Fibroblast of mammary gland (primary cell): ENCODE measurements at places on chromosomes 2 and 18.
A peak's percentile ranks its signal among the peaks of the same experiment; 100 is the strongest.

- peak; percentile 9 for DNase-seq
These were observed 113.7 kb downstream of the TTC27 start for GRCh38 chr2:32741575-32741974.

- no peak for DNase-seq
These were observed 41.5 kb upstream of the APCDD1 start for GRCh38 chr18:10412933-10413332.

DNA sequence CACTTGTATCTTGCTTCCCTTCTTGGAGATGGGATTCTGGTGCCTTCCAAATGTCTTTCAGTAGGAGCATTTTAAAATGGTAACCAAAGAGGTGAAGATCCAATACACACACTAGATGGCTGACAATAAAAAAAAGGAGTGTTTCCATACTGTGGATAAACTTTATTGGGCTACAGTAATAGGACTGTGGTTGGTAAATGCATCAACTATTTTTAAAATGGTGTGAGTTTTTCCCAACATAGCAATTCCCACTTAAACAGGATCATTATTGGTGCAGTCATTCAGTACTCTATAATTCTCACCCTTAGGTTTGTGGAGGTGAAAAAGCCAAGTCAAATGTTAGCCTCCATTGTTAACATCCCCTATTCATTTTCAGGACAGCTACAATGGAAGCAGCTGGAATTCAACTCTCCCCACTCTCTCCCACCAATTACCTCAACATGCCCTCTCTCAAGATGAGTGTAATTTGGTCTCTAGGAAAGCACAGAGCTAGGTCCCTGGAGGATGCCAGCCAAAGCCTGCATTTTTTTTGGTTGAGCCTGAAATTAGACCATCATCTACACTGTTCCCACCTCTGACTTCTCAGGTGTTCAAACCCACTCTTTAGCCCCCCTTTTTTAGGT, 273.3 kb downstream of the TCF4 start:
- no peak for DNase-seq

DNA sequence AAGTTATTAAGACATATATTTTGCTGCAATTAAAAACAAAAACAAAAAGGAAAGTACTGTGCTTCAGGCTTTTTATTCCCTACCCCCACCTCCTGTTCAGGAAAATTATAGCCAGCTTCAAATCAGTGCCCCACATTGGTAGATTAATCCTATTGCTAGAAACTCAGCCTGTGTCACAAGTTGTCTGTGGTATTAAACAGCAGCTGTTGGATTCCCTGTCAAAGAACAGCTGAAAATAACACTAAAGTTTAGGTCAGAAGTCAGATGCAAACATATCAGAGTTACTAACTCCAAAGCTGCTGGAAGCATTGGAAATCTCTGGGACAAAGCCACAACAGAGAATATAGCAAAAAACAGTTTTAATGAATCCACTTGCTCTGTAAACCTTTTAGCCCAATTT, 818 bp upstream of the CCDC141 start:
- DNase-seq: no peak

DNA sequence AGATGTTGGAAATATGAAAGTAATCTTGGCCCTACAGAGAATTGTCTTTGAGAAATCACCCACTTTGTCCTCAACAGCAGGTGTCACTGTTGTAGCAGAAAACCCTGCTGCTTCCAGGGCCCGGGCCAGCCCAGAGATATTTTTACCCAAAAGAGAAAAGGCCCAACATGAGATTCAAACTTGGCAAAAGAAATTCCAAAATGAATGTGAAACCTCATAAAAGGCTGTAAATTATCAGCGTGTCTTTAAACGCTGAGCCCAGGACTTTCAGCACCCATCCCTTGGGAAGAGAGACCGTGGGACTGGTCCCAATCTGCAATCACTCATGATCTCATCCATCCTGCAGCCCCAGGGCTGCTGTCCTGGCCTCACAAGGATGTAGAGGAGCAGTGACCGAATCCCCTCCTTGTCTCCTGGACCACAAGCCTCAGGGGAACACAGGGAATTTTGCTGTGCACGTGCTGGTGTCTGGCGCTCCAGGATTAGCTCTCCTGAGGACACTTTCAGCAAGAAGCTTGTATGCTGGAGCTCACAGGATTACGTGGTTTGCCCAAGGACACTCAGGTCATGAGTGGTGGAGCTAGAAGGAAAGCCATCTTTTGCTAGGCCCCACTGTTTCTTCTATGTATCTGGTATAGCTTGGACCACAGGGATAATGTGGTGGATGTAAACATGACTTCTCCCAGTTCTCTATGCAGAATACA, 202.1 kb downstream of the RNF144A start:
- DNase-seq: peak; percentile 17

GRCh38 chr2:130963849-130964793, 127.4 kb downstream of the ARHGEF4 start:
- DNase-seq: no peak

DNA sequence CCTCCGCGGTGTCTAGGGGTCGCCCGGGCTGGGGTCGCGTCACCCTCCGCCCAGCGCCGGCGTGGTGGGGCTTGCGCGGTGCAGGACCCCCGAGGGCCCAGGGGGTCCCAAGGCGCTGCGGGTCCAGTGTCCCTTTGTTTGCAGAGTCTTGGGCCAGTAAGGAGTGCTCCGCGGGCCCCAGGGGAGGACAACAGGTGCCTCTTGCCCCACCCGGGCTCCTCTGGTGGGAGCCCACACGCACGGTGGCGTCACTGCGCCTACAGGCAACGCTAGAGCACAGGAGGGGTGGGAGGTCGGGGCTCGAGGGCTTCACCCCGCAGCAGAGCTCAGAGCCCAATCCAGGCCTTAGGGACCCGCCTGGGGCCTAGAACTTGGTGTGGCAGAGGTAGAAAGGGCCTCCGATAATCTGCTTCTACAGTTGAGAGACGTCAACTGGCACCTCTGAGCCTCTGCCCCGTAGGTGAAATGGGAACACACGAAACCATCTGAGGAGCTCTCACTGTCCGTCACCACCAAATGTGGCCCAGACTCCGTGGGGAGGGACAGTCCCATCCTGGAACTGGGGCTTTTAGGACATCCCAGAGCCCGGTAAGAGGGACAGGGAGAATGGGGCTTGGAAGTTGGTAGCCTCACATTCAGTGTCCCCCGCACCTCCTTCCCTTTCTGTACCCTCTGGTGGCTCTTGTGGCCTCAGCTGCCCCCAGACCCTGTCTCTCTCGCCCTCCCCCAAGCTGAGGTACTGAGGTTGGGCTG, 1.4 kb downstream of the ARID5A start:
- DNase-seq: no peak

DNA sequence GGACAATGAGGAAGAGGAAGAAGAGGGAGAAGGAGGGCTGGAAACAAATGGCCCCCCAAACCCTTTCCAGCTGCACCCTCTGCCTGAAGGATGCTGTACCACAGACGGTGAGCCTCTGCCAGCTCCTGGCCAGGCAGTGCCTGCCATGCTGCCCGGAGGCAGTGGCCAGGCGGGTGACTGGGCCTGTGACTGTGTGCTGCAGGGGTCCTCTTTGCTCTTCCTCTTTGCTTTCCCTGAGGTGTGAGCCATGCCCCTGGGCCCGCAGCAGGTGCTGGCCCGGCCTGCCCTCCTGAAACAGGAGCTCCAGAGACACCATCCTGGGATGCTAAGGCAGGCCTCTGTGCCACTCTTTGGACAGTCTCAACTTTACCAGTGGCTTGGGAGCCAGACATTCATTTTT, 28.6 kb downstream of the GREB1 start:
- no peak for DNase-seq

DNA sequence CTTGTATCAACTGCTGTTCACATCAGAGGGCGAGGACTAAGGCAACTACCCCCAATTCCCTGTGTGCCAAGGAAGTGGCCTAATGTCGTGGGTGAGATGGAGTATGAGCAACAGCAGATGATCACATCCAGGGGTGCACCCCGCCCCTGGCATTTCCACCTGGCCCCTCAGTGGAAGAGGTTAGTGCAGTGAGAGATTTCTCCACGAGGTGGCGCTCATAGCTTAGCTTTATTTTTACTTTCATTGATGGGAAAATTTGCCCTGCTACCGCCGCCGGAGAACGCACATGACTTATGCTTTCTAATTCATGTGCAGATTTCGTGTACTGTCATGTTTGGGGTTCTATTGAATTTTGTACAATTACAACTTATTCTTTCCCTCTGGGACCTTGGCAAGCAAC, 470.6 kb upstream of the MEX3C start:
- DNase-seq: peak; percentile 43

- peak; percentile 16 for DNase-seq
These were observed 1477.6 kb upstream of the NXPH2 start for GRCh38 chr2:140257692-140258300.

GRCh38 chr18:25817546-25818237, 272.7 kb downstream of the SS18 start:
- DNase-seq: no peak

DNA sequence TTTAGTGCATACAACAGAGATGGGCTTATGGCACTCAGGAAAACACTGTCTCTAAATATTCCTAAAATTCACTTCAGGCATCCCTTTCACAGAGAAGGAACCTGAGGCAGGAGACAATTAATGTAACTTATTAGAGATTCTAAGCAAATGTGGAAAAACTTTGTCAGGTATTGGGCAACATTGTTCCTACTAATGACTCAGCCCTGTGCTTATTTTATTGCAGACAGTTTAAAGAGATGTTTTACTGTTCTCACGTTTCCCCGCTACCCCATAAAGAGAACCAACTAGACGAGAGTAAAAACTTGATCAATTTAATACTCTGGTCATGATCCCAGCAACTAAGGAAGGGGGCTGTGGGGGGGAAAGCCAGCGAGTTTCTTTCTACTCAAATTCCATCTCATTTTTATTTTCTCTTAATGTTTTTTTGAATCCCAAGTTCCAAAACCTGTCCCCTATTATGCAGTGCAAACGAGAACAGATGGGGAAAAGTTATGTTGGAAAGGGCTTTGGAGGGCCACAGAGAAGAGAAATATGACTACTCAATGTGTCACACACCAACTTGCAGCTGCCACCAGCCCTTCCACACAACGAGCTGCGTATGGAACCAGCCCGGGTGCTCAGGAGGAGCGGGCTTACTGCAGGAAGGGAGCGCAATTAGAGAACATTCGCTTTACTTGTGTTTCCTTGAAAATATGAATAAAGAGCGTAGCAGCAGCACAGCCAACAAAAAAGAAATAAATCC, 18.7 kb upstream of the ACVR1 start:
- DNase-seq: peak; percentile 87

DNA sequence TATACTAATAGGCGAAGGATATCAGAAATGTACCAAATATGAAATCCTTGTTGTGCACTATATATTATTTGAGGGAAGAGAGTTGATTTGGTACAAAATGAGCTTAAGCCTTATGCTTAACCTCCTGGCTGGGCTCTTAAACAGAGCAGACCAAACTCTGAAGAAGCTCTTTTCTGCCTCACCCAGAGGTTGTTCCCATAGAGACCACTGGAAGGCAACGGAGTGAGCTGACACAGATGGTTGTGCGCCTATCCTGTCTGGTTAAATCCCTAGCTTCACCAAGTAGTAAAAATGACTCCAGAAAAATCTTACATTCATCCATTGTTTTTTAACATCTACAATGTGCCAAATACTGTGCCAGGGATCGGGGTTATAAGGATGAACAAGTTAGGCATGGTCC, 55.9 kb upstream of the NOL4 start:
- no peak for DNase-seq

DNA sequence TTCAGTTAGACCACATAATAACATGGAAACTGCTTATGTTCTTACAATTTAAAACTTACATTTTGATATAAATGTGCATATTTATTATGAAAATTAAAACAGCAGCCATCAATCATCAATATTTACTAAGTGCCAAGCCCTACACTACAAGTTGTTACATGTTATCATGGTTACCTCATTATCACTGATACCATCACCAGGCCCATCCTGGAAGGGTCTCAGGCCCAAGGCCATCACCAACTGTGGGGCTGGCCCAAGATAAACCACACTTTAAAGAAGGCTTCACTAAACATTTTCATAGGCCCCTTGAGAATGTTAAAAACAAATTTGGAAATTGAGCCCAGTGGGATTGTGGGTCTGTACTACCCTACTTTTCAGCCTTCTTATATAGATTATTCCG, 6.4 kb downstream of the ITSN2 start:
- DNase-seq: no peak

- peak; percentile 30 for DNase-seq
These were observed 41.6 kb upstream of the GPR39 start for GRCh38 chr2:132374961-132375360.

DNA sequence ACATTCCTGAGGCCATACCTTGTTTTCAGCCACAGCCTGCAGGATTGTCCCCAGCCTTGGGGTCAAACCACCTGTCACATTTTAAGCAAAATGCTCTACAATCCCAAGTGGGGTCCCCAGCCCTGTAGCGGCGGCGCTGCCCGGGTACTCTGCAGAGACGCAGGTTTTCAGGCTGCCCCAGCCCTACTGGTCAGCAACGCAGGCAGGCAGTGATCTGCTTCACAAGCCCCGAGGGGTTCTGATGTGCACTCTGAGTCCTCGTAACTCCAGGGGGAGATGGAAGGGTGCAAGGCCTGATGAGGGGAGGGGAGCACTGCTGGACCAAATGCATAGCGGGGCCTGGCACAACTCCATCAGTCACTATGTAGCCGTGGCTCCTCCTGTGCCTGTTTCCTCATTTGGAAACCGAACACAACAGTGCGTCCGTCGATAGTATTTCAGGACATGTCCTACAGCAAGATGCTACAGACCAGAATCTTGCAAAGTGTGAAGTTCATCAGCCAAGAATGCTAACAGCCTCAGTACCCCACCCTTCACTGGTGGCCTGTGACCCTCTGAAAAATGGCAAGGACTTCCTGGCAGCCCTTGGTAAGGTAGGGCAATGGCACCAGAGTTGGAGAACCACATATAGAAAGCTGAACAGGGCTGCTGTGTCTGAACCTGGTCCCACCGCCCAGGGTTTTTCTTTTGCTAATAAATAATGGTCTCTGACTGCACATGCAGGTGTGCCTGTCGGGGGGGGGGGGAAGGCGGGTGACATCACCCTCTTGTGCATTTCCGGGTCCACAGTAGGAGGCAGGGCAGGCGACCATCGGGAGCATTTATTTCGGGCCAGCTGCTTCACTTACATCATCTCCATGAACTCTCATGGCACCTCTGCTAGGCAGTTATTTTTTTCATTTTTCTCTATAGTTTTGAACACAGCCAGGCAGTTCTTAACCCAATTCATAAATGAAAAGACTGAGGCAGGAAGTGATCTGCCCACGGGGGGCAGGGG, 50.6 kb upstream of the TFCP2L1 start:
- DNase-seq: no peak

- DNase-seq: no peak
These were observed 37.6 kb upstream of the ACKR3 start for GRCh38 chr2:236531996-236532395.

GRCh38 chr18:28256166-28256565, 79.2 kb upstream of the CDH2 start:
- DNase-seq: no peak
